ENCODE measurements at places on chromosomes 2 and 18.

- no peak for DNase-seq
Observed at GRCh38 chr2:171136024-171136423, 24.7 kb downstream of the TLK1 start.

- DNase-seq: no peak
Observed at GRCh38 chr2:99112617-99113016, 28.9 kb upstream of the C2orf15 start.

DNA sequence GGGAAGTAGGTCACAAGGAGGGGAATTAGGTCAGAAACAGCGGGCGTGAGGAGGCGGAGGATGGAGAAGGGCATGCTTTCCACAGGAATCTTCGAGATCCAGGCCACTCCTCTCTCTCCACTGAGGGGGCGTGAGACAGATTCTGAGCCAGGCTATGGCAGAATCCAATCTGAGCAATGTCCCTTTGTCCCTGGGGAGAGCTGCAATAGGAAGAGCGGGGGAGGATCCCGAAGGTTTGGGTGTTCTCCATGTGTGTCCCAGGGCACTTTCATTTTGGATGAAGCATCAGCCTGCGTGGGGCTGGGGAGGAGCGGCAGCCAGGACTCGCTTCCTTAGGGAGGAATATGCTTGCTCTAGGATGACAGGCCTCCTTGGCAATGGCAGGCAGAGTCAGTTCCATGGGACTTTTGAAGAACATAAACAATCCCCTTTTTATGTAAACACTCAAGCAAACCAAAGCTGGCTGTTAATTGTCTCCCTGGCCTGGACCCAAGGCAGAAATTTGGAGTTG, 84.0 kb downstream of the LIPG start:
- no peak for DNase-seq

DNA sequence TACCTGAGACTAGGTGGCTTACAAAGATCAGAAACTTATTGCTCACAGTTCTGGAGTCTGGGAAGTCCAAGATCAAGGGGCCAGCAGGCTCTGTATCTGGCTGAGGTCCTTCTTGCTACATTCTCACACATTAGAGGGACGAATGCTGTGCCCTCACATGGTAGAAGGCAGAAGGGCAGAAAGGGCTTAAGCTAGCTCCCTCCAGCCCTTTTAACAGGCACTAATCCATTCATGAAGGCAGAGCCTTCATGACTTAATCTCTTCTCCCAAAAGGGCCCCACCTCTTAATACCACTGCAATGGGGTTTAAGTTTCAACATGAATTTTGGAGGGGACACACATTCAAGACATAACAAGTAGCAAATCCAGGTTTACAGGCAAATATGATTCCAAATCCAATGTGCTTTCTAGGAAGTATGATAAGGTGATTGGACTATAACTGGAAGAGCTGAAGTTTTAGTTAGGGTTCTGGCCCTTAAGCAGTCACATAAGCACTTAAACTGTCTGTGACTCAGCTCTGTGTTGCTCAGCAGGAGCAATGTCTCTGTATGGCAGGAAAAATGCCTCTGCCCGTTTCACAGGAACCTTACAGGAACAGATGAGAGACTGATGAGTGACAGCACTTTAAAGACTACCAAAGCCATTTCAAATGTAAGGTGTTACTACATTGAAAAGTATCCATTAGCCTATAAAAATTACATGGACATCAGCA, 119.6 kb upstream of the PTPRM start:
- DNase-seq: no peak

DNA sequence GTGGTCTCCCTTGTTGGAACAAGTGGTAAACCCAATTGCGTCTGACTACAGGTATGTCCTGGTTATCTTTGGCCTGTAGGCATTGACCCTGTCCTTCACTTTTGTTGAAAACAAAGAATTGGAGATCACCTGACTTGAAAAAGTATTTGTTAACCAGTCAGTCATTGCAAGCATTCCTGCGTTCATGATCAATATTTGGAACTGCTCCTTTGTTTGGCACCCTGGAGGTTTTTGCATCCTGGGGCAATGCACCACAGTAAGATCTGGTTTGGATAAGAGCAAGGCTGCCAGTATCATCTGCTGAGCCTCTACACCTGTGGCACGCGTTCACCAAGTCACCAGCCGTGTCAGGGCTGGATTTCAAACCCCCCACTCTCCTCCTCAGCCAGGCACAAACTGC, 115.7 kb downstream of the DNAH6 start:
- no peak for DNase-seq

DNA sequence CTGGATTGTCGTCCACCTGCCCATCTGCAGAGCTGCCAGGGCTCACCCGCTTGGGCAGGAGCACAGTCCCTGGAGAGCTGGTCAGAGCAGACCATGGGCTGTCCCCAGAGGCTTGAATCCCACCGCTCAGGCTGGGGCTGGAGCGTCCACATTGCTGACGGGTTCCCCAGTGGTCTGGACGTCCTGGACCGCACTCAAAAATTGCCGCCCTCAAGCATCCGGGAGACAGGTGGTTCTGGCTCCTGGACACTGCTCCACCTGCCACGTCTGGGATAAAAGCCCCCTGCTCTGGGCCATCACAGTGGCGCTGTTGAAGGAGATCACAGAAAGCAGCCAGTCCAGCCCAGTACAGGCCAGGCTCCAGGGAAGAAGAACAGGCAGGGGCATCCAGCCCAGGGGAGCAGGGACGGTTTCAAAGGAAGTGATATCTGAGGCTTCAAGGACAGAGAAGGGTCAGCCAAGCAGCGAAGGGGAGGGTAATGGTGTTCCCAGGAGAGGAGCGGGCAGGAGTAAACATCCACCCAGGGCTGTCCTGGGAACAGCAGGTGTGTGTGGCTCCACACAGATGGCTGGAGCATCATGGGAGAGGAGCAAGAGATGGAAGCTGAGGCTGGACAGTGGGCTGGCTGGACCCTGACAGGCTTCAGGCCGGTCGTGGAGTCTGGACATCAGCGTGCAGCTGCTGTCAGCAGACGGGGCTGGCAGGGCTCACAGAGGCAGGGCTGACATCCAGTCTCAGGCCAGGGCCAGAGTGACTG, 21.9 kb upstream of the ID2 start:
- no peak for DNase-seq

- DNase-seq: no peak
Observed at GRCh38 chr2:182625814-182626213, 90.2 kb upstream of the DNAJC10 start.

GRCh38 chr2:142946941-142947340, 69.5 kb downstream of the KYNU start:
- no peak for DNase-seq

DNA sequence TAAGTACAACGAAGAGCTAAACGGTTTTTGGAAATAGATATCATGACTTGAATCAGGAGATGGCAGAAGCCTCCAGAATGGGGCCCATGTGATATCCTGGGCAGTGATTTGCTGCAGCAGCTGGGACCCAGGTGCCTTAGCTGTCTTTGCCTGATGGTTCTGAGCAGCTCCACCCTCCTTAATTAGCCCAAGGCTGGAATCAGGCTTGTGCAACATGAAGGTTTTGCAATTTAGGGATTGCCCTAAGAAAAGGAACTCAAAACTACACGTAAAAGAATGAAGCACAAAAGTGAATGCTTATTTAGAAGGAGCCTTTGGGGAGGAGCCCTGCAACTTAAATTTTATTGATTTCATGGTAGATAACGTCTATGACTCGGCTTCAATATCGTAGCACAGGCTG, 17.3 kb upstream of the CNDP2 start:
- DNase-seq: no peak

- no peak for DNase-seq
Observed at GRCh38 chr18:13616525-13617035, 109.8 kb downstream of the FAM210A start.
